CD4-positive, alpha-beta T cell treated with Interferon alpha-2 for 1 hour (primary cell): ENCODE measurements at places on chromosomes 5 and 9.

- no peak for DNase-seq
Measured at GRCh38 chr5:138705007-138705406, 48.2 kb upstream of the CTNNA1 start.

DNA sequence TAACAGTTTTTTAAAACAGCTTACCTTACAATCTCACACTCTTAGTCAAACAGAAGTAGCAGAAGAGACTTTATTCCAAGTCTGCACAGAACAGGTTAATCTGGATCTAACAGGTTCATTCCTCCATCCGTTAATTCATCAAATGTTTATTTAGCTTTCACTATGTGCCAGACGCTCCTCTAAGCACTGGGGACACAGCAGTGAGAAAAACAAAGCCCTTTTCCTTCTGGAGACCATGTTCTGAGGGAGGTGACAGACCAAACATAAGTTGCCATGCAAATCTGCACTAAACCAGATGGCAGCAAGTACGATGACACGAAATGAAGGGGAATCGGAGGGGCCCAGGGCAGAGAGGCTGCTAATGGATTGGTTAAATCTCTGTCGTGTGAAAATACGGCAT is 17.1 kb upstream of the GLIPR2 start:
- no peak for DNase-seq

DNA sequence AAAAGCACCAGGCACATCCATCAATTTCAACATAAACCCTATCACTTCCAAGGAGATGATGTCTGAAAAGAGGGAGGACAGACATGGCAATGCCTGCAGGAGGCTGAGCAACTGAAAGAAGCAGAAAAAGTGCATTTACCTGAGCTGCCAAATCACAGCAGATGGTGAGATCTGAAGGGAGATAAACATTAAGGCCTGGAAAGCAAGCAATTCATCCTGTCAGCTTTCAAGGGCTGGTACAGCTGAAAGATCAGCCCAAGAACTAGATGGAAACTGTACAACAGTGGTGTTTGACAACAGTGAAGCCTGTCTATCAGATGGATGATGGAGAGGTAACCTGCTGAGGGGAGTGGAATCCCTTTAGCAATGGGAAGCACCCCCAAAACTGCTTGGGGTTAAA is 433.2 kb upstream of the ZNF608 start:
- DNase-seq: no peak

DNA sequence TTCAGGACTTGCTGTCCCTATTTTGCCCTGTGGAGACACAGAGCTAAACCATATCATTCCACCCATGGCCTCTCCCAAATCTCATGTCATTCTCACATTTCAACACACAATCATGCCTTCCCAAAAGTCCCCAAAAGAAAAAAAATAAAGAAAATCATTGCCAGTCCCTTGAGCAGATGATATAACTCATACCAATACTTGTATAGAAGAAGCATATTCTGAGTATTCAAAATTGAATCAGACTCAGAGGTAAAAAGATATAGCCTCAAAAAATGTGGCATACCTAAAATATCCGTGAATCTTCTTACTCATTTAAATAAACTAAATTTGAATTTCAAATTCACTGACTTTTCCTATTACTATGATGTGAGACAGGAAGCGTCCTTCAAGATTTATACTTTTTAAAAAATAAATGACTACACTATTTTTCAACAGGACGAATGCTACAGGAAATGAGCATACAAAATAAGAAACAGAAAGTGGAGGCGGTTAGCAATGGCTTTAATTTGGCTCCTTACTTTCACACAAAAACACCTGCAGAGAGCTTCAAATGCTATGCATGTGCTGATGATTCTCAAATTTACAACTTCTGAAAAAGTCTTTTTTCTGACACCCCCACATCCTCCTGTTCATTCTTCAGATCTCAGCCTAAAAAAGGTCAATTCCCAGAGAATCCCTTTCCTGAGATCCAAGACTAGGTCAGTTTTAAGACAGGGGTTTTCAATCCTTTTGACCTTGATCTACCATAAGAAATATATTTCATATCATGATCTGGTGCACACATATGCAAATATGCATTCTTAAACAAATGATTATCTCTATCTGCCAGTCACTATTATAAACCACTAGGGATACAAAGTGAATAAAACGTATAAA is 39.6 kb upstream of the DMXL1 start:
- DNase-seq: peak; percentile 42

GRCh38 chr9:105318729-105319191 is 74.3 kb downstream of the SLC44A1 start:
- no peak for DNase-seq

DNA sequence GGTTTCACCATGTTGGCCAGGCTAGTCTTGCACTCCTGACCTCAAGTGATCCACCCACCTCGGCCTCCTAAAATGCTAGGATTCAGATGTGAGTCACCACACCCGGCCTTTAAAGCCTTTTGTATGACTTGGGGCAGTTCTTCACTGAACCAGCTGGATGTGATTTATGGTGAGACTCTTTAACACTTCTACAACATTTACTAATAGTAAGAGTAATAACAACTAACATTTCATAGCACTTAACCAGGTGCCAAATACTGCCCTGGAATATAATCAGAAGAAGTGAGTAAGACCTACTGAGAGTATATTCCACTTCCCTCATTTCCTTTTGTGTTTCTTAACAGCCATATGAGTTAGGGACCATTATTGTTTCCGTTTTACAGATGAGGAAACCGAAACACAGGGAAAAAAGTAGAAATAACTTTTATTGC is 10.0 kb downstream of the ZSWIM6 start:
- no peak for DNase-seq

DNA sequence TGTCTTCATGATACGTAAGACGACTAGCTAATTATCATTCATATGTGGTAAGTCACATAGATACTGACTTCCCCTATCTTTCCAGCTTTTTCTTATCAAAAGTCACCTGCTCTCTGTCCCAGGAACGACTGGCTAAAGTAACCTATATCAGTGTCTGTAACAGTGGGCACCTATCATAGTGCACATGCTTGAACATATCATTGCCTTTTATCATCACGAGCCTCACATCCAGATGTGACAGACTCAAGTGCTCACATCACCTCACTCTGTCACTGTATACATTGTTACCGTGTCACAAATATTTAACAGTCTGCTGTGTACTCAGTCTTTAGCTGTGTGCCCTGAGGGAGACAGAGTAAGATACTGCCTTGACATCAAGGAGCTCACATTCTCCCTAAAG is 125.4 kb upstream of the CCDC152 start:
- DNase-seq: no peak

- DNase-seq: no peak
Measured at GRCh38 chr9:110691002-110691549, 22.5 kb downstream of the MUSK start.

- DNase-seq: no peak
Measured at GRCh38 chr5:130893006-130893405, 272.1 kb downstream of the HINT1 start.

- no peak for DNase-seq
Measured at GRCh38 chr9:90645721-90646120, 3.1 kb upstream of the DIRAS2 start.

GRCh38 chr5:150516011-150516410 is 8.1 kb downstream of the NDST1 start:
- DNase-seq: no peak

GRCh38 chr5:174177976-174178605 is 132.6 kb downstream of the NSG2 start:
- DNase-seq: no peak
